ENCODE measurements at places on chromosomes 13 and 19.

GRCh38 chr13:49528161-49528560 is 32.4 kb downstream of the PHF11 start:
- no peak for DNase-seq

DNA sequence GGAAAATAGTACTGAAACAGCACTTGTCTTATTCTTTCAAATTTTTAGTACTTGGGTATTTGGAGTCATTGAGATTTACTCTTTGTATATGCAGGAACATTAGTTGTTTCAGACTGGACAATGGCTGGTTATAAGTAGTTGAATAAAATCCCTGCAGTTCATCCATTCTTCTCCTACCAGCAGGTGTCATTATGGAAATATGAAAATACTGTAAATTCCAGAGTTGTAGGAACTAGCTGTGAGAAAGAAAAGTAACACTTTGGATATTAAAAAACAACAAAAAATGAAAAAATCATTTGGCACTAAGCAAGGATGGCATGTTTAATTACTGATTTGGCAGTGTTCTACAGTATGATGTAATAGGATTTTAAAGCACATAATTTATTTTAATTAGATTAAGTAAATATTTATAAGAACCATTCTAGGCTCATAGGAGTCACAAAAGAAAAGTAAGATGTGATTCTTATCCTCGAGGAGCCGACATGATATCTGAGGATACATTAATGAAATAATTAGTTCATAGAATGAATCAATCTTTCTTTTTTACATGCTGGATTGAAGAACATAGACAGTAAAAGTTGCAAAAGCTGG is 155.3 kb downstream of the KCNRG start:
- DNase-seq, result no peak

DNA sequence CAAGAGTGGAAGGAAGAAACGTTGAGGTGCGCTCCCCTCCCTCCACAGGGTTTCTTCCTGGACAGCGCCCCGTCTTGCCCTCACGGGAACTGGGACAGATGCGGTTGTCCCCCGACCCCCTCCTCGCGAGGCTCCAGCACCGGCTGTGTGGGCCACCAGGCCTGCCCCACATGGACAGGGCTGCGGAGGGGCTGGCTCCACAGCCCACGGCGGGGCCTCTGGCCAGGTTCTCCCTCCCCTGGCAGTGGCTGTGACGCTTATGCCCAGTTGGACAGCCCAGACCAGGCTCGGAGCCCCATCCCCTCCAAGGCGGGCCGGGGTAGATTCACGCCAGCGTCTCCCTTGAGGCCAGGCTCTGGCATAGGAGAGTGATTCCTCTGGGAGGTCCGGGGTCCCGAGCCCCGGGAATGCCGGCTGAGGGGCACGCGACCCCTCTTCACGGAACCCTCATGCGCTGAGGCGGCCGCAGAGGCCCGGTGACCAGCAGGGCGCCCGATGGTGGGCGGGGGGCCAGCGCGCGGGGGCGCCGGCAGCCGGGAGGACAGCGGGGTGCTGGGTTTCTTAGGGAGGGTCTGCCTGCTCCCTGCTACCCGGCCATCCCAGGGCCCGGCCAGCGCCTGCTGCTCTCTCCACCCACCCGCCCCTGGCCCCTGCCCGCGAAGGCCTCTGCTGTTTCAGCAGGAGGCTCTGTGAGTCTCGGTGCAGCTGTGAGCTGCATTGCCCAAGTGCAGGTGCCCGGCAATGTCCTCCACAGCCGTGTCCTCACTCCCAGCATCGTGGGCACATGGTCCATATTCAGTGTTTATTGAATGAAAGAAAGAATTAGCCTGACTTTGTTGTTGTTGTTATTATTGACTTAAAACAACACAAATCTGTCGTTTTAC is 20.3 kb upstream of the GAS6 start:
- DNase-seq, result no peak

DNA sequence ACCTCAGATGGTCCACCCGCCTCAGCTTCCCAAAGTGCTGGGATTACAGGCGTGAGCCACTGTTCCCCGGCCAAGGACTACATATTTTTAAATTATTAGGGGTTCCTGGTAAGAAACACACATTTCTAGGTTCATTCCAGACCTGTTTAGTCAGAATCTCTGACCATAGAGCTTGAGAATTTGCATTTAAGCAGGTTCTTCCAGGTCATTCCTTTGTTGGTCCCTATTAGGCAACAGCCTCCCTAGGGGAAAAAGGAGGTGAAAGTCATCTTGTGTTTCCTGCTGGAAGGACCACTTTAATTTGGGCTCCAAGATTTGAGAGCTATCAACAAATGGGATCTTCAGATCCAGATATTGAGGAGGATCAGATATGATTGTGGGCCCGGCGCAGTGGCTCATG is 16.3 kb downstream of the S1PR2 start:
- DNase-seq, result no peak

GRCh38 chr13:109412283-109412901 is 374.0 kb downstream of the IRS2 start:
- no peak for DNase-seq

DNA sequence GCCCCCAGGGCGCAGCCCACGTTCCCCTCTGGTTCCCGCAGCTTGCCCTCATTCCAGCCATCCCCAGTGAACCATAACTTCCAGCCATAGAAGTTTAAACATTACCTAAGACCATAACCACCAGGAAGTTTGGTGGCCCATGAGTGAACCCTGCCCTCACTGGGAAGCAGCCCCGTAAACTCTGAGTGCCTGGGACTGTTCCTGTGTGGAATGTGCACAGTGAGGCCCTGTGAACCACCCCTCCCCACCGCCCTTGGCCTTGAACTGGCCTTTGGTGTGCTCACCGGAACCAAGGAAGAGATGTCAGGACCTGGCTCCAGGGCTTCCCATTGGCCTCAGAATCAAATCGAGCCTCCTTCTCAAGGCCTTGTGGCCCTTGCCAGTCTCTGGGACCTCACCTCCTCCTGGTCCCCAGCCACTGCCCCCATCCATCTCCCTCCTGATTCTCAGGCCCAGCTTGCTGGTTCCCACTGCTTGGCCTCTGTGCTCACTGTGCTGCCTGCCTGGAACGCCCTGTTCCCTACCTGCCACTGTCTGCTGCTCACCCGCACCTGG is 46.5 kb downstream of the DNM2 start:
- DNase-seq, result no peak

DNA sequence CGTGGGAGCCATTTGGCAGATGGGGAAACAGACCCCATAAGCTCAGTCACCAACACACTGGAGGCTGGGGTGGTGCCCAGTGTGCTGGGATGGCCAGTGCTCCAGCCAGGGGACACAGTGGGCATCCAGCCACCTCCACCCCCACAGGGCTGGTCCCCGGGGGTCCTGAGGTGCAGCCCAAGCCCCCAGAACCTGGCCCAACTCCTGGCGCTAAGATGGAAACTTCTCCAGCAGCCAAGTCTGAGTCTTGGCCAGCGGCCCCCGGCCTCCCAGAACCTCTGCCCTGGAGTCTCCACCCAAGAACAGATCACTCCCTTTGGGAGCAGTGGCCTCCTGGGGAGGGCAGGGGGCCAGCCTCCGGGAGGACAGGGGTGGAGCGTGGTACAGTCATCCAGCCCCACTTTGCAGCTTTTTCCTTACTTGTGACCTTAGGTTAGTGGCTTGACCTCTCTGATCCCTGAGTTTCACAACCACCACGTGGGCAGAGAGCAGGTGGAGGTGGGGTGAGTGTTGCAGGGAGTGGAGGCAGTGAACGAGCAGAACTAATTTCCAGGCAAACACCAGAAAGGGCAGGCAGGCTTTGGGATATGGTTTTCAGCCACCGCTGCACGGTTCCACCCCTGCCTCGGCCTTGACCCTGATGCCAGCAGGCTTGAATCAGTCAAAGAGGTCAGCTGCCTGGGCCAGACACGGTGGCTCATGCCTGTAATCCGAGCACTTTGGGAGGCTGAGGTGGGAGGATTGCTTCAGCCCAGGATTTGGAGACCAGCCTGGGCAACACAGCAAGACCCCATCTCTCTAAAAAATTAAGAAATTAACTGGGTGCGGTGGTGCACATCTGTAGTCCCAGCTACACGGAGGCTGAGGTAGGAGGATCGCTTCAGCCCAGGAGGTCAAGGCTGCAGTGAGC is 4.3 kb upstream of the NRTN start:
- DNase-seq, result no peak

- DNase-seq, result no peak
Observed at GRCh38 chr13:50910485-50910805, 854 bp downstream of the RNASEH2B start.

DNA sequence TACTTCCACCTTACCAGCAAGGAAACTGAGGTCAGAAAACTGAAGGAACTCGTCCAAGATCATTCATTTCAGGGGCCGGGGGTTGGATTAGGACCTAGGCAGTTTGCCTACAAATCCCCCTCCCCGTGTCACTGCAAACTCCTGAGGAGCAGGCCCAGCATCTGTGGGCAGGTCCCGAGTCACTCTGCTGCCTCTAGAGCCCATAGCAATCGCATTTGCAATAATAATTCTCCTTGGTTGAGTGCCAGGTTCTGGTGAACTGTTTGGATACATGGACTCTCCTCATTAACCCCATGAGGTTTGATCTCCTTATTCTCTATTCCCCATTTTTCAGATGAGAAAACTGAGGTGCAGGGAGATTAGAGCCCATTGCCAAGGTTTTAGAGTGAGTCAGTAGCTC is 903 bp downstream of the PIN1 start:
- DNase-seq, result no peak

GRCh38 chr19:21210037-21210621 is 68.3 kb downstream of the ZNF431 start:
- DNase-seq, result no peak

GRCh38 chr19:14530005-14530348 is 583 bp downstream of the TECR start:
- DNase-seq, result no peak

DNA sequence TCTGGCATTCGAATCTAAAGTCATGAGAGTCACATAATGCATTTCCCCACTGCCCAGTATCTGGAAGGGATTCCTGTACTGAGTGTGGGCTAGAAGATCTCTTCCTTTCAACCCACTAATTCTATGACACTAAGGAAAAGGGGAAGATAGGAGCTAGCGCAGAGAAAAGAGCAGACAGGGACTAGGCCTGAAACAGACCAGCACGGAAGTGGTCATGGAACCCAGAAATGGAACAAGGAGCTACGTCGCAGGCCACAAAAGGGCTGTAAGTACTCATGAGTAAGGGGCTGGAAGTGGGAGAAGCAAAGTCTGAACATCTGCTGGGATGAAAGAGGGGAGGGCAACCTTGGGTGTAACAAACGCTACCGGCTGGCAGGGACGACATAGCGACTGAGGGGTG is 8.6 kb downstream of the ABCC4 start:
- DNase-seq, result no peak

DNA sequence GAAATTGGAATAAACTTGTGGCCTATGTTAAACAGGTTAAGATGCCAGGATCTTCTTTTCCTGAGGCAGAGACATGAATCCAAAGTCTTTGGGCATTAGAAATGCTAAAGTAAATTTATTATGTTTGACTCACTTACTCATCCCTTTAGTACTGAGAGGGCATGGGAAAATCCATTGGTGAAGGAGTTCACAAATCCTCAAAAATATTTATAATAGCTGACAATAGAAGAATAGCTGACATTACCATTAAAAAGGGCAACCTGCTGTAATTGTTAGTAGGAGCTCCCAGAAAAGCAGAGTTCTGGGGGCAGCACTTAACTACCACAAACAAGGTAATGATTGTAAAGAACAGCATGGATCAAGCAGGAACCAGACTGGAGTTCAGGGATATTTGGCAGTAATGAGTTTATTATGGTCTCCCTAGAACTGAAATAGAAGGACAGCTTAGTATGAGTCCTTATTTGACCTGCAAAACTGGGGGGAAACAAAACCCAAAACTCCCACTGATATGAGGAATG is 285.8 kb upstream of the KLHL1 start:
- no peak for DNase-seq

GRCh38 chr19:37221136-37221535 is 3.1 kb downstream of the ZNF383 start:
- DNase-seq, result no peak

DNA sequence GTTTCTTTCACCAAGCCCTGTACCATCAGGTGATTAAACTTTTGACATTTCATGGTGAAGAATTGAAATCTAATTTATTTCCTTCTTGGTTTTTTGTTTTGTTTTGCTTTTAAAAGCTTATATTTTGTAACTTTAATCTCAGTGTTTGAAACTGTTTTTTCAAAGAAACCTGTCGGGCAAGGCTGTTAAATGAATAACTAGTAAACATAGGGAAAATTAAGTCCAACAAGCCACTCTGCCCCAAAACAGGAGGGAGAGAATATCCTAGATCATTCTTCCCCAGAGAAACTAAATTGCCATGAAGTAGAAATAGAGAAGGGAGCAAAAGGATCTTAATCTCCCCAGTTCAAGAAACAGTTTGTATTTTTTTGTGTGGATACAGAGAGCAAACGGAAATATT is 98.2 kb downstream of the FREM2 start:
- DNase-seq, result no peak

- no peak for DNase-seq
Observed at GRCh38 chr19:18274781-18275356, 617 bp upstream of the IQCN start.

GRCh38 chr13:24624801-24625231 is 55.4 kb upstream of the ATP12A start:
- no peak for DNase-seq

DNA sequence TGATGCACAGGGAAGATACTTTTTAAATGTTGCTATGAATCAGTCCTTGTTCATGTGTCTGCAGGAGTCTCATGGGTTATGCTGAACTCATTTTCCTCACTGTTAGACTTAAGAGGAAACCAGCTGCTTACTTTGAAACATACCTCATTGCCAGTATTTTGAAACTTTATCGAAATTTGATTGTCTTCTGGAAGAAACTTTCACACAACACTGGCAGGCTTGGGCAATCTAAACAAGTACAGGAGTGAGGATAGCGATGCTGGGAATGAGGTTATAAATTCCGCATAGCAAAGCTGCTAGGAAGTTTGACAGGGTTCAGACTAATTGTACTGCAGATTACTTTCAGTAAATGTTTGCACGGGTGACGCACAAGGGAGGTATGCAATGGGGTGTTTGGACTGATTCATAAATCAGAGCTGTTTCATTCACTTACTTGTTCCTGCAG is 245.7 kb downstream of the DNAJC15 start:
- no peak for DNase-seq

- no peak for DNase-seq
Observed at GRCh38 chr13:23443110-23443509, 9.6 kb upstream of the SACS start.

GRCh38 chr13:99422586-99423220 is 78.6 kb upstream of the TM9SF2 start:
- DNase-seq, result no peak

- no peak for DNase-seq
Observed at GRCh38 chr13:61600360-61601033, 184.8 kb upstream of the PCDH20 start.

GRCh38 chr19:55013596-55013995 is 24.5 kb downstream of the GP6 start:
- DNase-seq, result no peak

- no peak for DNase-seq
Observed at GRCh38 chr13:91360246-91360751, 12.8 kb downstream of the MIR17HG start.

GRCh38 chr13:74883834-74884233 is 598.1 kb downstream of the TBC1D4 start:
- no peak for DNase-seq

- no peak for DNase-seq
Observed at GRCh38 chr13:36531746-36532486, 99.6 kb downstream of the CCNA1 start.

- DNase-seq, result no peak
Observed at GRCh38 chr13:44566601-44567000, 9.5 kb downstream of the TSC22D1 start.

- DNase-seq, result no peak
Observed at GRCh38 chr13:30957258-30957943, 24.9 kb downstream of the TEX26 start.

Measured in stimulated activated CD4-positive, alpha-beta T cell treated with anti-CD3 and anti-CD28 coated beads, TNF-alpha, amount 100 ng/mL, for 24 hours (primary cell).